Left lung (tissue), 14 donors: ENCODE measurements at places on chromosomes 5 and 9. TPM values are rescaled to one million over a fixed set of nuclear protein-coding genes. Genes with fewer than 3 reads are reported as not detected.

Gene UQCRQ
- polyA plus RNA-seq: 149 TPM

Gene CFAP90
- polyA plus RNA-seq: 7.2 TPM

- no peak overlapping the region for H3K27ac ChIP-seq
- no peak for DNase-seq
- no peaks in the 10 kb centered on the region for H3K36me3 ChIP-seq
- no peaks in the 10 kb centered on the region for H3K4me1 ChIP-seq
- H3K4me3 ChIP-seq: no peak overlapping the region
These were observed 64.2 kb downstream of the SNCAIP start for GRCh38 chr5:122376250-122376649.

Gene CRB2
- polyA plus RNA-seq: 0.43 TPM

DNA sequence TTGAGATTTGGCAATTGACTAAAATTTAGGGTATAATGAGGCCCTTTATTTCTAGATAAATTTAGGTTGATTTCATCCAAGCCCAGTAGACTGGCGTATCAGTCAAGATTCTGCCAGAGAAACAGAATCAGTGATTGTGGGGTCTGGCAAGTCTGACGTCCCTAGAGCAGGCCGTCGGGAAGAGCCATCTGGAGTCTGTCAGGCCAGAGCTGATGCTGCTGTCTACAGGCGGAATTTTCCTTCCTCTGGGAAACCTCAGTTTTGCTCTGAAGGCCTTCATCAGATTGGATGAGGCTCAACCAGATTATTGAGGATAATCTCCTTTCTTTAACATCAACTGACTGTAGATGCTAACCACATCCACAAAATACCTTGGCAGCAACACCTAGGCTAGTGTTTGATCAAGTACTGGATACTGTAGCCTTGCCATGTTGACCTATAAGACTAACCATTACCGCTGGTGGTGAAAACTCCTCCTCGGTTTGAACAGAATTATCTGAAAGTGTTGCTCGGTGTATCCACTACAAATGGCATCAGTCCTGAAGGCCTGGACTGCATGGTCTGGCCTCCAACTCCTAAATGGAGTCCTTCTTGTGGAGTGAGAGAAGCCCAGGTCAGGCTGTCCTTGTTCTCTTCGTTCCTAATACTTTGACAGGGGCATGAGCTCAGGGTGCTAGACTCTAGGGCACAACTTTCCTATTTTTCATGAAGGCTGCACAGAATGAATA is 83.2 kb upstream of the ANKH start:
- H3K36me3 ChIP-seq: no peaks in the 10 kb centered on the region
- H3K27me3 ChIP-seq: no peaks in the 10 kb centered on the region
- no peak overlapping the region for H3K4me3 ChIP-seq
- no peak overlapping the region for H3K27ac ChIP-seq
- H3K4me1 ChIP-seq: no peaks in the 10 kb centered on the region
- peak; percentile 7 for DNase-seq

Gene ATOSB
- polyA plus RNA-seq: 14.6 TPM

- H3K4me3 ChIP-seq: no peak overlapping the region
- H3K27me3 ChIP-seq: no peaks in the 10 kb centered on the region
- H3K27ac ChIP-seq: no peak overlapping the region
- no peak for DNase-seq
- no peaks in the 10 kb centered on the region for H3K4me1 ChIP-seq
These were observed 230.0 kb upstream of the RGMB start for GRCh38 chr5:98543490-98543889.

GRCh38 chr5:74616236-74617146 is 24.0 kb downstream of the ENC1 start:
- H3K27me3 ChIP-seq: no peaks in the 10 kb centered on the region
- no peak overlapping the region for H3K27ac ChIP-seq
- no peak overlapping the region for H3K4me3 ChIP-seq
- no peaks in the 10 kb centered on the region for H3K36me3 ChIP-seq

GRCh38 chr5:1468247-1468612 is 23.0 kb upstream of the SLC6A3 start:
- DNase-seq: no peak
- H3K4me3 ChIP-seq: no peak overlapping the region
- peaks cover 92% of the 10 kb centered on the region for H3K36me3 ChIP-seq
- no peaks in the 10 kb centered on the region for H3K4me1 ChIP-seq
- no peaks in the 10 kb centered on the region for H3K27me3 ChIP-seq

- peaks cover 48% of the 10 kb centered on the region for H3K27me3 ChIP-seq
- H3K36me3 ChIP-seq: no peaks in the 10 kb centered on the region
- H3K4me1 ChIP-seq: no peaks in the 10 kb centered on the region
- no peak for DNase-seq
- H3K4me3 ChIP-seq: no peak overlapping the region
These were observed 72.4 kb upstream of the UNC5A start for GRCh38 chr5:176737746-176738636.
